Effector memory CD4-positive, alpha-beta T cell (primary cell): ENCODE measurements at places on chromosomes 13 and 19.

DNA sequence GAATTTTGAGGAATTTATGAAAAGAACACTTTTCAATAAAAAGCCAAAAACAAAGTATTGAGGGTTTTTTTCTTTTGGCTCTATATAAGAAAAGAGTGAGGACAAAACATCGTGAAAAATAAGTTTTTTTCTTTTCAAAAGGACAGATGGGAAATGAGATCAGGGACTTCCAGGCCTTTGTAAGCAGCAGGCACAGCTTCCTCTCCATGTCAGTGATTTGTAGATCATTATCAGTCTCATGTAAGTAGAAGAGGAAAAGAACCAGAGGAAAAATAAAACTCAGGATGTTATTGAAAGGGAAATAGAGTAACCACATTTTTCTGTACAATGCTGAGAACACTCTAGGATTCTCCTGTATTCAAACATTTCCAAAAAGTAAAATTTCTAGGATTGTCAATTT lies 29.9 kb downstream of the DOCK9 start:
- no peaks in the 10 kb centered on the region for H3K4me1 ChIP-seq
- H3K4me3 ChIP-seq = no peak overlapping the region
- no peaks in the 10 kb centered on the region for H3K27me3 ChIP-seq

DNA sequence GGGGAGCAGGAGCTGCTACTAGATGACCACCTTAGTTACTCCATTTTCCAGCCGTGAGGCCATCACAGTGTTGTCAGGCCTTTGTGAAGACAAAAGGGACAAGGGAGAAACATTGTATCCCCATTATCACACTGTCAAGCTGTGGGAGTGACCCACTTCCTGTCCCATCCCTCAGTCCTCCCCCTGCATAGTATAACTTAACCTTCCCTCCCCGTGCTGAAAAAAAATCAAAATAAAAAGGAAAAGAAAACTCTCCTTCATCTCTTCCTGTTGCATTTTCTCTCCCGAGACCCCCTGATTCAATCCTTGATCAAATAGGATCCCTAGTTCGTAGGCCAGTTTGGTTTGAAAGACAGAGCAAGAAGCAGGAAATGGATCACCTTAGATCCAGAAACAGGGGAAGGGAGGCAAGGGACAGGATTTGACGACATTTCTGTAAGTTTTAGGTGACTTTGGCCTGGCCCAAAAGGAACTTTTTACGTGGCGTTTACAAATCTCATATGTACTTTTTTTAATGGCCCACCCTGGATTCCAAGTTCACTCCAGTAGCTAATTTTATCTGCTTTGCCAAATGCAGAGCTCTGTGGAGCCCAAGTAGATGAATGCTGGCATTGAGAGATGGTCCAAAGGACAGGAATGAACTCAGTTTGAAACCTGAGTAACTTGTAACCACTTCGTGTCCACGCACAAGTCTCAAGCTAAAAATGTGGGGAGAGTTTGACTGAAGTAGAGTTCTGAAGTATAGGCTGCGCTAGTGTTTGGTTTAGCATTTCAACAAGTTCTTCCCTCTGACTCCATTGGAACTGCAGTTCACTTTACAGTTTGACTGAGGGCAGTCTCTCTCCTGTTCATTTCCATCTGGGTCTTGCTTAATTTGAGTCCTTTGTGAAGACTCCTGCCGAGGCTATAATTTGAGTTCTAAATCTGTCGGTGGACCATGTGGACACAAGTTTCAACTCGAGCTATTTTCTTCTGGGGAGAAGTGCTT lies 16.6 kb upstream of the GATAD2A start:
- no peak overlapping the region for H3K4me3 ChIP-seq
- no peaks in the 10 kb centered on the region for H3K27me3 ChIP-seq
- DNase-seq = no peak

GRCh38 chr13:100546713-100547405 lies 41.7 kb downstream of the GGACT start:
- no peak overlapping the region for H3K4me3 ChIP-seq
- no peaks in the 10 kb centered on the region for H3K4me1 ChIP-seq
- H3K27me3 ChIP-seq = no peaks in the 10 kb centered on the region
- H3K36me3 ChIP-seq = no peaks in the 10 kb centered on the region

- no peaks in the 10 kb centered on the region for H3K27me3 ChIP-seq
- peak within 1 kb of the TSS; percentile 83 for H3K4me3 ChIP-seq
- H3K4me1 ChIP-seq = peaks cover 20% of the 10 kb centered on the region
- DNase-seq = peak; percentile 75
- peak within 1 kb of the TSS; percentile 88 for H3K27ac ChIP-seq
Observed at GRCh38 chr19:8208922-8209461, at the start of gene CERS4. Gene CERS4 (plus strand): TSS chr19:8209370. CDS start chr19:8251077, 41,707 bp downstream.

DNA sequence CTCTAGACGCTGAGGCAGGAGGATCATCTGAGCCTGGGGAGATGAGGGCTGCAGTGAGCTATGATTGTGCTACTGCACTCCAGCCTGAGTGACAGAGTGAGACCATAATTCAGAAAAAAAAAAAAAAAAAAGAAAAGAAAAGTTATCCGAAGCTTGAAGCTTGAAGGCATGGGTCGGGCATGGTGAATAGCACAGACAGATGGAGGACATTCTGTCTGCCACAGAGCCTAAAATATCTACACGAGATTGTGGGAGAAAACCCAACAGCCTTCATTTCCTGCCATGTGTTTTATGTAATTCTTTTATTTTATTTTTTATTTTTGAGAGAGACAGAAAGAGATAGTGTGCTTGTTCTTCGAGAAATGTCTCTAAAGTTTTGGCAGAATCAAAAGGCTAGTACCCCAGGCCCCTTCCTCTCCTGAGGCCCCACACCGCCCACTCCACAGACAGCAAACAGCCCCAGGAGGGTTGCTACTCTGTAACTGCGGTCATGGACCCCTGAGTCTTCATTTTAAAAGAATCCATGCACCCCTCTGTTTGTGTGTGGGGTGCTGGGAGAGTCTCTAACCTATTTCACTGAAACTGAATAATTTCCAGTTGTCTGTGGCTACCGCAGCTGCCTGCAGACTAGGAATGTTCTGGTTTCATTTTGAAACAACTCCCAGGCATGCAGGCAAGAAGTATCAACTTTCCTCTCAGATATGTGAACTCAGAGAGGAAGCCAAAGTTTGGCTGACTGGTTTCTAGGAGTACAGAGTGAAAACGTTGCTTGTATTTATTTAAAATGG lies 38.4 kb upstream of the RCBTB2 start:
- no peaks in the 10 kb centered on the region for H3K36me3 ChIP-seq
- no peaks in the 10 kb centered on the region for H3K27me3 ChIP-seq
- peaks cover 19% of the 10 kb centered on the region for H3K4me1 ChIP-seq
- no peak for DNase-seq
- H3K4me3 ChIP-seq = peak overlapping the region; percentile 36

DNA sequence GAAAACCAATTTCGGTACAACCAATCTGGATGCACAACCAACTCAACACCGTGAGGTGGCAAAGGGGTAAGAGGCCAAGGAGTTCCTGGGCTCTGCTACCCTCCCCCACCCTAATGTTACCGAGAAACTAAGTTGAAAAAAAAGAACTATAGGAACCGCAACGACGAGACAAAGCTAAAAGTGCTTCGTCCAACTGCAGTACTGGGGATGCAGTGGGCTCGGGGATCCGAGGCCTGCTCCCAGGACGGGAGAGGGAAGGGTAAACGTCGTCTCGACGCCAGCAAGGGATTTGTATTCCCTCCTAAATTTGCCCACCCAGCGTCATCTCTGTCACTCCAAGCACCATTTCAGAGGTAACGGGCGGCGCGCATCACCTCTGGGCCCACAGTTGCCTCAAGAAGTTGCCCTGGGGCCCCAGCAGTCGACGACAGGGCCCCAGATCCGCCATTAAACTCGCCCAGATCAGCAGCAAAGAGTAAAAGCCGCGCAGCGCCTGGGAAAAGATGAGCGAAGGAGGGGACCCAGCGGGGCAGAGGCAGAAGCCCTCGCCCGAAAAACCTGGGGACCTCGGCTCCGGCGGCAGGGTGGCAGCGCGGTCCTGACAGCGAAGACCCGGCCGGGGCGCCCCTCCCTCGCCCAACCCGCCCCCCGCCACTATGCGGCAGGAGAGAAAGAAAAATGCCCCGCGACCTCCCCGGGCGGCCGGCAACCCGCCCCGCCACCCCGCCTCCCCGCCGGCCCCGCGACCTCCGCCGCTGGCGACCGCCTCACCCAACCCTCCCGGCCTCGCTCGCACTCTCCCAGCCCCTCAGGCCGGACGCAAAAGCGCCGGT lies 752 bp downstream of the ZMYM5 start:
- H3K4me3 ChIP-seq = peak overlapping the region; percentile 81
- peak; percentile 23 for DNase-seq
- H3K4me1 ChIP-seq = peaks cover 12% of the 10 kb centered on the region
- no peaks in the 10 kb centered on the region for H3K36me3 ChIP-seq
- H3K27ac ChIP-seq = peak overlapping the region; percentile 89
- H3K27me3 ChIP-seq = no peaks in the 10 kb centered on the region

DNA sequence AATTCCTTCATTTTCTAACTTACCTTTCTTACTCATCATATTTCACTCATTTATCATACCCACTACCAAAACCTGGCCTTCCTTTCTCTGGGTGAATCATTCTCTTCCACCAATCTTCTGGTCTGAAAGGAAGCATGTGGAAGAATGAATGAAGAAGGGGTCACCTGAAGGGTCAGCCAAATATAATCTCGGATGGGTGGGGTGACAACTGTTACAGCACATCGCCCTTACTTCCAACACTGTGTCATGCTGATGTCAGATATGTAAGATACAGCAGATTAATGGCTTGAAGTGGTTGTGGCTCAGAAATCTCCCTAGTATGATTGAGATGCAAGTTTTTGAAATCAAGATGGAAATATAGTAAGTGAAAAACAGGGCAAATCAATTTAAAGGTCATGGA lies 401.7 kb upstream of the HTR2A start:
- no peaks in the 10 kb centered on the region for H3K27me3 ChIP-seq
- DNase-seq = no peak
- no peaks in the 10 kb centered on the region for H3K4me1 ChIP-seq
- no peak overlapping the region for H3K4me3 ChIP-seq
- H3K36me3 ChIP-seq = no peaks in the 10 kb centered on the region

DNA sequence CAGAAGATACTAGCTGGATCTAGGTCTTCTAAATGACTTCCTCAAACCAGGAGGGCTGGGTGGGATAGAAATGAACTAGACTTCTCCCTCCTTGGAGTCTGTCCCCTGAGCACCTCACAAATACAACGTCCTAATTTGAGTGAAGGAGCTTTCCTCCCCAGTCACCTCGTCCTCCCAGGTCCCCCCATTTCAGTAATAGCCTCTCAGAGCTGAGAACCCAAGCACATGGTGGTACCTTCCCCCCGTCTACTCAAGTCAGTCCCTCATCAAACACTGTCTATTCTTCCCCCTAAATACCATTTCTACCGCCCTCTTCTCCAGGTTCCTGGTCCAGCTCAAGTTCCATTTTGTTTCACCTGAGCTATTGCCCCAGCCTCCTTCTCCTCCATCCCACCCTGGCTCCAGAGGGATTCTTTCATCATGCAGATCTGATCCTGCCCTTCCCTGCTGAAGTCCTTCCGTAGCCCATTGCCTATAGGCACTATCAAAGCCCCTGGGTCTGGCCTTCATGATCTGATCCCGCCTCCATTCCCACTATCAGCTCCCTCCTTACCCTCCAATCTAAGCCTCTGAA lies 5.3 kb upstream of the PRKCG start:
- H3K4me3 ChIP-seq = no peak overlapping the region
- H3K4me1 ChIP-seq = peaks cover 59% of the 10 kb centered on the region
- DNase-seq = no peak
- no peak overlapping the region for H3K27ac ChIP-seq
- H3K27me3 ChIP-seq = peaks cover 18% of the 10 kb centered on the region

DNA sequence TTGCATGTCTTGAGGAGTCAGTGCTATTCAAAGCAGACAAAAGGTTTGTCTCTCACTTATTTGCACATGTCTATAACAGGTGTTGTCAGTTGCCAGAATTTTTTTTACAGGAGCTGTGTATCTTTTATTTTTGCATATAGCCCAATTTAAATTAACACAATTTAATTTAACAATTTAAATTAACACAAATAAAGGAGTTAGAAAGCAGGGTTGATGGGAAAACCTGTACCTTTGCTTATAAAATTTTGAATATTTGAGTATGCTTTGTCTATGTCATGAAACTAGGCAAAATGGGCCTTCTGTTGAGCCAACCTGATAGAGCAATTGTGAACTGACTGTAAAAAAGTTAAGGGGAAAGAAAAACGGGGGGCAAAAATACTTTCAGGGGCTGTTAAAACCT lies 78.0 kb downstream of the MAP4K1 start:
- no peaks in the 10 kb centered on the region for H3K36me3 ChIP-seq
- H3K27me3 ChIP-seq = no peaks in the 10 kb centered on the region
- peaks cover 36% of the 10 kb centered on the region for H3K4me1 ChIP-seq
- no peak overlapping the region for H3K4me3 ChIP-seq
- DNase-seq = no peak

- DNase-seq = no peak
- H3K27ac ChIP-seq = no peak overlapping the region
- H3K36me3 ChIP-seq = no peaks in the 10 kb centered on the region
- no peaks in the 10 kb centered on the region for H3K27me3 ChIP-seq
- H3K4me1 ChIP-seq = peaks cover 12% of the 10 kb centered on the region
Observed at GRCh38 chr13:50712881-50713280, 130.6 kb downstream of the DLEU7 start.

GRCh38 chr13:98105929-98106336 lies 37.0 kb upstream of the FARP1 start:
- no peak for DNase-seq
- H3K4me1 ChIP-seq = no peaks in the 10 kb centered on the region
- no peak overlapping the region for H3K4me3 ChIP-seq
- no peak overlapping the region for H3K27ac ChIP-seq
- H3K36me3 ChIP-seq = no peaks in the 10 kb centered on the region

DNA sequence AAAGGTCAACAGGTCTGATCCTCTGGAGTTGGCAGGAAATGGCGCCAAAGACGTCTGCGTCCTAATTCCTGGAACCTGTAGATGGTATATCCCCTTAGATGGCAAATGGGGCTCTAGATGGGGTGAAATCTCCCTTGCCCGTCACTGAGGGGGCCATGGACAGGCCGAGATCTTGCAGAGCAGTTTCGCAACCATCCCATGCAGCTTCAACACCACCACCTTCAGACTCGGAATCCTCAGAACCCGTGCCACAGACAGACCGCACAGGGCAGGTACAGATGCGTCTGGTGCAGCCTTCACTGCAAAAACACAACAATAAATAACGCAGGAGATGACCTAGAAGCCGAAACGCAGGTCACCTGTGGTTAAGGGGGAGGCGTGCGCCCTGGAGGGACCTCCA lies 17.7 kb downstream of the REXO1 start:
- H3K4me1 ChIP-seq = no peaks in the 10 kb centered on the region
- peaks cover 47% of the 10 kb centered on the region for H3K36me3 ChIP-seq
- no peaks in the 10 kb centered on the region for H3K27me3 ChIP-seq
- no peak for DNase-seq
- no peak overlapping the region for H3K4me3 ChIP-seq
